ENCODE measurements at places on chromosomes 12 and 14. TPM values are rescaled to one million over a fixed set of nuclear protein-coding genes. Genes with fewer than 3 reads are reported as not detected.

DNA sequence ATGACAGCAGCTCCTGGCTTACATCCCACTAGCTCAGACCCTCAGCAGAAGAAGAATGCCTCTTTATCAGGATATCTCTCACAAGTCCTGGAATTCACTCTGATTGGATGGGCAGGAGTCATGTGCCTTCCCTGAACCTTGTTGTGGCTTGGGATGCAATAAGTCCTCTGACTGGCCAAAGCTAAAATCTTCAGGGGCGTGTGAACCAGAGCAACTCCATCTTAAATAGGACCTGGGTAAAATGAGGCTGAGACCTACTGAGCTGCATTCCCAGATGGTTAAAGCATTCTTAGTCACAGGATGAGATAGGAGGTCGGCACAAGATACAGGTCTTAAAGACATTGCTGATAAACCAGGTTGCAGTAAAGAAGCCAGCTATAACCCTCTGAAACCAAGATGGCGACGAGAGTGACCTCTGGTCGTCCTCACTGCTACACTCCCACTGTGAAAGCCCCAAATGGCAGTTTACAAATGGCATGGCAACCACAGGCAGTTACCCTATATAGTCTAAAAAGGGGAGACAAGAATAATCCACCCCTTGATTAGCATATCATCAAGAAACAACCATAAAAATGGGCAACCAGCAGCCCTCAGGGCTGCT, 60.4 kb upstream of the FICD start:
- no peak for DNase-seq

DNA sequence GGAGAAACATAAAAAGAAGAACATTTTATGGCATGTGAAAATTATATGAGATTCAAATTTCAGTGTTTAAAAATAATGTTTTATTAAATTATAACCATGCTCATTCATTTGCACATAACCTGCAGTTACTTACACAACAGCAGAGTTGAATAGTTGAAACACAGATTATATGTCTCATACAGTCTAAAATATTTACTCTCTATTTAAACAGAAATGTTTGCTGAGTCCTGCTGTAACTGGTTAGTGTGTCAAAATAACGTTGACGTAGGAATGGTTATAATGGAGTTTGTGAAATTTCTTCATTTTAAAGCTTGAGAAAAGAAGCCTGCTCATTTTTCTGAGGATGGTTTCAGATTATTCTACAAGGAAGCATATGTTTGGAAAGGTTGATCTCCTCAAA, 196.5 kb upstream of the GARIN2 start:
- no peak for DNase-seq

GRCh38 chr14:43587183-43587582, 919.9 kb downstream of the FSCB start:
- no peak for DNase-seq

DNA sequence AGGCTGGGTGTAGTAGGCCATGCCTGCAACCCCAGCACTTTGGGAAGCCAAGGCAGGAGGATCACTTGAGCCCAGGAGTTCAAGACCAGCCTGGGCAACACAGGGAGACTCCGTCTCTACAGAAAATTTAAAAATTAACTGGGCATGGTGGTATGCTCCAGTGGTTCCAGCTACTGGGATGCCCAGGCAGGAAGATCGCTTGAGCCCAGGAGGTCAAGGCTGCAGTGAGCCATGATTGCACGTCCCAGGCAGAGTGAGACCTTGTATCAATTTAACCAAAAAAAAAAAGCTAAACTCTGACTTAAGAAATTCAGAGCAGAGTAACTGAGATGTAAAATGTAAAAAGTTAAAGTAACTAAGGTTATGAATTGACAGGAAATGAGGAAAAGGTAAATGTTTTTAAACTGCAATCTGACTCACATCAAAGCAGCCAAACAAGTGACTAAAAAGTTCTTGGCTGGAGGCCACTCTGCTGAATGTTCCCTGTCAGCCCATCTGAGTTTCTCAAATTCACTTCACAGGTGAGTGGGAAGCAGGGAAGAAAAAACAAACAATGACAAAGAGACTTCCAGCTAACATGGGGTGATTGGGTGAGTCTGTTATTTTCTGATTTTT, 21.3 kb downstream of the PRKD1 start:
- DNase-seq: no peak

Gene CLEC7A
- 0.76 TPM for total RNA-seq

Gene LYZ
- 1.0 TPM for total RNA-seq

DNA sequence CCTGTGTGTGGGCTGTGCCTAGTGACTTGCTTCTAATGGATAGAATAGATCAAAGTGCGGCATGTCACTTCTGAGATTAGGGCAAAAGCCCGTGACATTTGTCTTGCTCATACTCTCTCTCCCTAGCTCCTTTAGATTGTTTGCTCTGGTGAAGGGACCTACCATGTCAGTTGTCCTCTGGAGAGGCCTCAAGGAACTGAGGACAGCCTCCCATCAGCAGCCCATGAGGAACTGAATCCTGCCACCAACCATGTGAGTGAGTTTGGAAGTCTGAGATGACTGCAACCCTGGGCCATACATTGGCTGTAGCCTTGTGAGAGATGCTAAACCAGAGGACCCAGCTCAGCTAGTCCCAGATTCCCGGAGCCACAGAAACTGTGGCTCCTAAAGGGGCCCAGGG, 101.6 kb upstream of the ESRRB start:
- DNase-seq: no peak

DNA sequence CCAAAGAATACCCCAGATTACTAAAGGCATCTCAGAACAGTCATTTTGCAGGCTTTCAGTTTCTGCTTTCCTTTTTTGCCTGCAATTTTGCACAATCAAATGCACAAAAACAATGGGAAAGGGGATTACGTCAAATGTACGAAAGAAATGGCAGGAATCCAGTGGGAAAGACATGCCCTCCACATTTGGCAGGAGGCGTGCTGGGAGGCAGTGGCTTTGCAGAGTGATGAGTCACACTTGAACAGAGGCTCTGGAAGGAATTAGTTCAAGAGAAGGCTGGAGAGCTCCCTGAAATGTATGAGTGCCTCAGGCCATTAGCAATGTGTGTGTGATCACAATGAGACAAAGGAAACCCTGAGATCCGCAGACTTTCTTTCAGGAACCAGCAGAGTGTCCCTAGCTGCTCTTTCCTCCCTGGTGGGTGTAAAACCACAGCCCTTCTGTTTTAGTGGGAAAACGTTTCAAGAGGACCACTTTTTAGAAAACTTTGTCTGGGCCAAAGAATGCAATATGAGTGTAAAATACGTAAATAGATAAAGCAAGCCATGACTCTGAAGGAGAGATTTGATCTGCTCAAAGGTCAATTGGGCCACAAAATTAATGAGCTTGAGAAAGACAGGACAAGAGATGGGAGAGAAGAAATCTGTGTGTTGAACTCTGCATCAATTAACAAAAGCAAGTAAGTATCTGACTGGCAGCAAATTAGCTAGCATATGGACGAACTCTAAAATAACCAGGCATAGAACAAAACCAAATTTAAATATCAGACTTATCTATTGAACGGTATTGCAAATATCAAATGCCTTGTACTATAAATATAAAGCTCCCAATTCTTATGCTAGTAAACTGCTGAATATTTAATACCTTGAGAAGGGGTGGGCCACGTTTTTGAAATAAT, 155.4 kb upstream of the PDE3A start:
- DNase-seq: no peak

- DNase-seq: no peak
Observed at GRCh38 chr14:55028066-55028465, 1.0 kb downstream of the SOCS4 start.

DNA sequence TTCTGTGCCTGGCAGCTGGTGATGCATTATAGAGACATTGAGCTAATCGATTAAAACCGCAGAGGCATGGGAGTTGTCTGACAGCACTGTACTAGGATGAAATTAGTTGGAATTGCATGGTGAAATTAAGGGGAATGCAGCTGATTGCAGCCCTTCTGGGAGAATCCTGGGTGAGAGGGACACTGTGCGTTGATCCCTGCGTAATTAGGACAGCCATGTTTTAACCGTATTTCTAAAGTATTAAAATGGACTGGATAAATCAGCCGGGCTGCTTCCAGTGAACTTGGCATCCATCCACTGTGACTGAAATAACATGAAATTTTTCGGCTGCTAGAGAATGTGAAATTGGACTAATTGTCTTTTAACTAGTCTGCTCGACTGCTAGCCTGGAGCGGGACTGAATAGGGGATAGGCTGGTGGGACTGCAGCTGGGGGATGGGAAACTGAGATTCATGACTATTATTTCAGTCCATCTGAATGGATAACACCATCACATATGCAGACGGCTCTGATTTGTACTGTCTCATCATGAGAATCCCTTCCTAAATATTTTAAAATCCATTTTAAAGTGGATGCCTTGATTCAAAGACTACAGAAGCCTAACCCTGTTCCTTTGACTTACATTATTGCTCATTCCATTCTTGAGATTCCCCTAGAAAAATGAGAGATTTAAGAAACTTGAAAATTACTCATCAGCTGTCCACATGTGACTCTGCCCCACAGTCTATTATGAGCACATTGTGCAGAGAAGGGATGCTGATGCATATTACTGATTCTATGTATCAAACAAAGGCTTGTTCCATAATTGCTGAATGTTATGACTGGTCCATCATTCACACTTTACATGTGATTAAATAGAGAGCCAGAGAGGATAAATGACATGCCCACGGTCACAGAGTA, 343.9 kb downstream of the NPAS3 start:
- DNase-seq: no peak

Gene TOMM20L
- not detected for total RNA-seq

Gene MDGA2
- not detected for total RNA-seq
